Hypothalamus (tissue), 51 donors: ENCODE measurements at places on chromosomes 12 and 14.
A peak's percentile ranks its signal among the peaks of the same experiment; 100 is the strongest.

DNA sequence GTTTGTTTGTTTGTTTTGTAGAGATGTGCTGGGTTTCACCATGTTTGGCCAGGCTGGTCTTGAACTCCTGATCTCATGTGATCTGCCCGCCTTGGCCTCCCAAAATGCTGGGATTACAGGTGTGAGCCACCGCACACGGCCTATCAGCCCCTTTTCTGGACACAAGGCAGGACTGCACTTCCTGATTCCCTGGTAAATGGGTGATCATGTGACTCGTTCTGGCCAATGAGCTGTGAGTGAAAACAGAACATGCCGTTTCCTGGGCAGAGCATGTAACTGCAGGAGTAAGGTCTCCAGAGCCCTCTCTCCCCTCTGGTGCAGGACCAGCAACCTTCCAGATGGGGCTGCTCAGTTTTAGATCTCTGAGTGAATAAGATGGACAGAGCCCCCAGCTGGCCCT, 92.7 kb downstream of the ITPK1 start:
- no peak for DNase-seq

DNA sequence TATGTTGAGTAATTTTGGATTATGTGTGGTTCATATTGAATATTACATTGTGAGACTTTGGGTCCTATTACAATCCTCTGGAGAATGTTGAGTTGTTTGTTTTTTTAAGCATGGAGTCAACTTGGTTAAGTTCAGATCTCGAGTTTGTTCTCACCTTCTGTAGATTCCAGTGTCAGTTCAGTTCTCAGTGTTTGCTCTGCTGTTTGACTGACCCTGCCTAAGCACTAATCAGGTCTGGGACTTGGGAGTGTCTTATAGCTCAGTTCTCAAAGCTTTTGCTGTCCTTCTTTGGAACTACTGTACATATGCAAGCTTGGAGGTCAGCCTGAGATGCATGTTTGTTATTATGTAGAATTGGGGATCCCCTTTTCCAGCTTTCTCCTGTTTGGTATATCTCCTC, 63.1 kb downstream of the DIP2B start:
- DNase-seq, result no peak

DNA sequence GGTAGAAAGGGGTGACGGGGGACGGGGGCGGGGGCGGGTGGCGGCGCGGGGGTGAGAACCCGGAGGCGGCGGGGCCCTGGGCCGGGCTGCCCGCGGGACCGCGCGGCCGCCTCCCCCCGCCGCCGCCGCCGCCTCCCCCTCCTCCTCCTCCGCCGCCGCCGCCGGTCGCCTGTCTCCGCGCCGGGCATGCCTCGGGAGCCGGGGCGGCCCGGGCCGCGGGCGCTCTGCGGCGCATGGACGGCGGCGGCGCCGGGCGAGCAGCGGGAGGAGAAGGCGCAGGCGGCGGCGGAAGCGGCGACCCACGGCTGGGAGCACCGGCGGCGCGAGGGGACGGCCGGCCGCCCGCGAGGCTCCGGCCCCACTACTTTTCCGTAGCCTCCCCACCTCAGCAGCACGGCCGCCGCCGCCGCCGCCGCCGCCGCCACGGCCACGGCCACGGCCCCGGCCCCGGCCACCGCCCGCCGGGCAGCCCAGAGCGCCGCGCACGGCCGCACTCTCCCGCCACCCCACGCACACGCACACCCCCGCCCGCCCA, at the start of gene NPAS3:
Gene NPAS3, plus strand, starts transcription at position 161 of the 535 bp plus-strand sequence.
- peak; percentile 68 for DNase-seq

- DNase-seq, result no peak
Observed at GRCh38 chr14:66111891-66112290, 374.3 kb upstream of the CCDC196 start.

GRCh38 chr14:55654243-55654642, 74.2 kb downstream of the KTN1 start:
- no peak for DNase-seq

DNA sequence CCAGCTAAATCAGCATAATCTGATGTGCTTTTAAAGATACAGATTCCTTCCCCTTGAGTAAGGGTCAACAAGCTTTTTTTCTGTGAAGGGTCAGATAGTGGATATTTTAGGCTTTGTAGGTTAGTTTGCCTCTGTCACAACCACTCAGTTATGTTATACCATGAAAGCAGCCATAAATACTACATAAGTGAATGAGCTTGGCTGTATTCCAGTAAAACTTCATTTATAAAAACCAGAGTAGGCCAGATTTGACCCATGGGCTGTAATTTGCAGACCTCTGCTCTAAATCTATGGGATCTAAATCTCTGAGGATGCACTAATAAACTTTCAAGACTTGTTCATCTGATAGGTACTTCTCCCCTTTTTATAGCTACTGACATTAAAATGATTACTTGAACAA, 47.7 kb downstream of the LEMD3 start:
- no peak for DNase-seq

- no peak for DNase-seq
Observed at GRCh38 chr14:99601361-99601831, 2.6 kb downstream of the CCDC85C start.

DNA sequence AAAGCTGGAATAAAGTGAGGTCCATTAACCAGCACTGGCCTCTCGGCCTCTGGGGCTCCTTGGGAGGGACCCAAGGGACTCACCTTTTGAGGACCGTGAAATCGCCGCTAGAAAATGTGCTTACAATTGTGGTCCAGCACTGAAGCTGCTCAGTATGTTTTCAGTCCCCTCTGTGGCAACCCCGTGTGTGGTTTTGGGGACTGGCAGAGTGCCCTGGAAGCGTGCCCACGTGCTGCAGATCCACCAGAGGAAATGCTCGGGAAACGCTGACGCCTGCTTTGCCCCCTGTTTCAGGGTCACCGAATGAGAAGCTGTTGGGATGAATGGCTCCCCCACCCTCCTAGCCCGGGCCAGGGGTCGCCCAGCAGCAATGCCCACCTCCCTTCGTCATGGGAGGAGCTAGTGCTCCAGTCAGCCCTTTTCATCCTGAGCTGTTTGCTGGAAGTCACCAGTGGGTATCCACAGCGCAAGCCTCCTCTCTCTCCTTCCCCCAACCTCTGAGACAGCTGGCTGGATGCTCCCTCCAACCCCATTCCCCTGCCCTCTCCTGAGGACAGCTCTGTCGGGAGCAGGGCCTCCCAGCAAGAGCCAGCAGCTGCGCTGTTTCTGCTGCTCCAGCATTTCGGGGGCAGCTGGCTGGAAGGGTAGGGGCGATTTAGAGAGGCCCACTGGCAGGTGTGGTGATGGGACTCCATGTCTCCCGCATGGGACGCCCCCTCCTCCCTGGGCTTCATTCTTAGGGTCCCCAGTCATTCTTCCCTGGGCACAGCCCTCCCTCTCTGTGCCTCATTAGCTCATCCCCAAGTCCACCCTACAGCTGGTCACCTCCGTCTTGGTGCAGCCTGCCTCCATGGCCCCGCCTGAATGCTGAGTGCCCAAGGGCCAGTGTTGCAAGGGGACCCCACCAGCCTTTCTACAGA, 33.2 kb upstream of the PPP1R13B start:
- peak; percentile 70 for DNase-seq

DNA sequence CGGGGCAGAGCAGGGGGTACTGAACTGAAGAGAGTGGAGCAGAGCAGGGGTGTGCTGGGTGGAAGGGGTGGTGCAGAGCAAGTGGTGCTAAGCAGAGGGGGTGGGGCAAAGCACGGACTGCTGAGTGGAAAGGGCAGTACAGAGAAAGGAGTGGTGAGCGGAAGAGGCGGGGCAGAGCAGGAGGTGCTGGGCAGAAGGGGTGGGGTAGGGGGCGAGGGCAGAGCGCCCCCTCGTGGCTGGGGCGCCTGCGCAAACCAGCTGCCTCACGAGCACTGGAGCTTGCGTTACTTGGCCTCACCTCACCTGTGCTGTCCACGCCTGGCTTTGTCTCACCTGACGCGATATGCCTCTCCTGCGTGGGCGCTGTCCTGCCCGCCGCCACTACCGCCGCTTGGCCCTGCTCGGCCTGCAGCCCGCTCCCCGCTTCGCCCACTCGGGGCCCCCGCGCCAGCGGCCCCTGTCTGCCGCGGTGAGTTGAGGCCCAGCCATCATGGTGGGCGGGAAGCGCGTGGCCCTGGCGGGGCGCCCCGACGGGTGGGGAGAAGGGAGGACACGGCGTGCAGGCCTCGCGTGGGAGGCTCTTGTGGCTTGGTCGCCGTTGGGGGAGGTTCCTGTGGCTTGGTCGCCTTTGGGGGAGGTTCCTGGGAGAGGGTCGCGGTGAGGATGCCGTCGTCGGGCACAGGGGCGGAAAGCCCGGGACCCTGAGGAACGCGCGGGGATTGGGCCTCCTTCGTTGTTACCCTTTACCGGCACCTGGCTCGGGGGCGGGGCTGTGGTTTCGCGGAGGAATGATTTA, at the start of gene COX8C:
Gene COX8C, plus strand, starts transcription at position 257 of the 796 bp plus-strand sequence. Its CDS starts 87 bp downstream, at position 344.
- no peak for DNase-seq

- no peak for DNase-seq
Observed at GRCh38 chr12:107570721-107571120, 114.9 kb upstream of the PWP1 start.

DNA sequence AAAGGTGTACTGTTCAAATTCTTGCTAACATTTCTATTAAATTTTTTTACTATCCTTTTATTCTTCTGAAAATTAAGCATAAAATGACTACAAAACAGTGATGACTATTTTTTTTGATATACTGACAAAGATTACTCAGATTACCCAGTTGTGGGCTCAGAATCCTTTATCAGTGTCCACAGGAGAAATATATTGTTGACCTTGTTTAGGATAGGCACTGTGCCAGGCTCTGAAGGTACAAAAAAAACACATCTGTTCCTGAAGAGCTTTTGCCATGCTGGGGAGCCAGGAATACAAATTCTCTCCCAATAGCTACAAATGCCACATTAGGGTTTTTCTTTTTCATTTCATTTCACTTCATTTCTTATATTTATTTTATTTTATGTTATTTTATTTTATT, 26.9 kb upstream of the GCH1 start:
- DNase-seq, result no peak

GRCh38 chr12:40063414-40063813, 42.5 kb downstream of the SLC2A13 start:
- DNase-seq, result no peak

DNA sequence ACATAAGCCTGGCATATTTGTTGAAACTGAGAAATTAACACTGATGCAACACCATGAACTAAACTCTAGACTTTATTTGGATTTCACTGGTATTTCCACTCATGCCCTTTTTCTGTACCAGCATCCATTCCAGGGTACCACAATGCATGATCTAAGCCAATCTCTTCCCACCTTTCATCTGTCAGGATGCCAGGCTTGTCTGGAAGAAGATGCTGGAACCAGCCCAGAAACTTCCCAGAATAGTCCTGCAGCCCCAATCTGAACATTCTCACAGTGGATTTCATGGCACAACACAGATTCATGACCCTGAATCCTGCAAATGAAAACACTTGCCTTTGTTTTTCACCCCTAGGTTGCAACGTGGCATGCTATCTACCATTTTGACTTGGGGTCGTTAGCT, 189.3 kb upstream of the LHX5 start:
- no peak for DNase-seq

DNA sequence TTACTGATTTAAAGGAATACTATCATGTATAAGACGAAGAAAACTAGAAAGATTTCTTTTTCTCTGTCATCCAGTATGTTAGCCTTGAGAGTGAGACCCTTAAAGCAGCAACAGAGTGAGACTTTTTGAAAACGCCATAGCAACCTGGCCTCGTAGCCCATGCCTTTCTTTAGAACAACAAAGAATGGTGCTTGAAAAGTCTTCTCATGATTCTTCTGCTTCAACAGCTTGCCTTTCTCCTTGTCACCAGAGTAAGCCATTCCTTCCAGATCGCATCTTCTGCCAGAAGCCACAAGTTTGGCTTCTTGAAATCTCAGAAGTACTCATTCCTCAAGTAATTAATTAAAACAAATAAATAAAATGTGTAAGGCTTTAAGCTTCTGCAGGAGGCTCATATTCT, 109.3 kb downstream of the PDE3A start:
- no peak for DNase-seq

DNA sequence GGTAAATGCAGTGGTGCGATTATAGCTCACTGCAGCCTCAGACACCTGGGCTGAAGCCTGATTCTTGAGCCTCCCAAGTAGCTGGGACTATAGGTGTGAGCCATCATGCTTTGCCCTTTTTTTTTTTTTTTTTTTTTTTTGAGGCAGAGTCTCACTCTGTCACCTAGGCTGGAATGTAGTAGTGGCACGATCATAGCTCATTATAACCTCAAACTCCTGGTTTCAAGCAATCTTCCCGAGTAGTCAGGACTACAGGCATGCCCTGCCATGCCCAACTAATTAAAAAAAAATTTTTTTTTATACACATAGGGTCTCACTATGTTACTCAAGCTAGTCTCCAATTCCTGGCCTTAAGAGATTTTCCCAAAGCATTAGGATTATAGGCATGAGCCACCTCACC, 6.9 kb downstream of the ATP2A2 start:
- no peak for DNase-seq

DNA sequence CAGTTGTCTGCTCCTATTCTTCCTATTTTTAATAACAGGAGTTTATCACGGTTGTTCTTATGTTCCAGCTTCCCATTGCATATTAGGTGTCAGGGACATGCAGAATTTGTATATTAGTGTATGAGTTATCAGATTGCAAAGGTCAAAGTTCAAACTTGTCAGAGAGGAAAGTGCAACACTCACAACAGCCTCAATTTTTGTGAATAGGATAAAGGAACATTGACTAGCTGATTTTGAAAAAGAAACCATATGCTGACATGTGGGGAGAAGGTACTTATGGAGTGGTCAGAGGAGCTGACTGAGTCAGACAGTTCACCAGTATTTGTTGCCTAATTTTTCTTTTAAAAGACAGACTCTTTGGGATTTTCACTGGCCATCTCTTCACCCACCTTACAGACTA, 222.1 kb downstream of the C12orf50 start:
- no peak for DNase-seq

- no peak for DNase-seq
Observed at GRCh38 chr12:108840605-108841332, 16.6 kb downstream of the SSH1 start.

- no peak for DNase-seq
Observed at GRCh38 chr12:90102957-90103652, 394.5 kb upstream of the ATP2B1 start.

- DNase-seq, result no peak
Observed at GRCh38 chr12:3152011-3152511, 74.9 kb downstream of the TSPAN9 start.
